ENCODE measurements at places on chromosomes 4 and X.

- DNase-seq: no peak
Measured at GRCh38 chr4:13888112-13888511, 260.6 kb upstream of the BOD1L1 start.

DNA sequence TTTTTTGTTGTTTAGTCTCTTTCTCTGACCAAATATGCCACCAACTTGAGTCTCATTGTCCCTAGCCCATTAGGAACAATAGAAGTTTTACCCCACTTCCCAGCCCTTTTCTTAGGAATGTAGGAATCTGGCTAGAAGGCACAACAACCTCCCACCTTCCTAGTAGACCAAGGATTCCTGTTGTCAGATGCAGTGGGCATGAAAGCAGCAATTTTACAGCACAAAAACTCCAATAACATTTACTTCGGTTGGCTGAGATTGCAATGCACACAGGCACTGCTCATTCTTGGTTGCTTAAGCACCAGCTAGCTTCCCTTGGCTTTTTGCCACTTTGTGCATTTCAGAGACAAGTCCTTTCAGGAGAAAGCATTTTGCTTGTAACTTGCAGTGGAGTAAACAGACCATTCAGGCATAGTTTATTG, 312.8 kb downstream of the TENM3 start:
- no peak for DNase-seq

GRCh38 chrX:152428120-152428519, 23.0 kb downstream of the GABRA3 start:
- no peak for DNase-seq

DNA sequence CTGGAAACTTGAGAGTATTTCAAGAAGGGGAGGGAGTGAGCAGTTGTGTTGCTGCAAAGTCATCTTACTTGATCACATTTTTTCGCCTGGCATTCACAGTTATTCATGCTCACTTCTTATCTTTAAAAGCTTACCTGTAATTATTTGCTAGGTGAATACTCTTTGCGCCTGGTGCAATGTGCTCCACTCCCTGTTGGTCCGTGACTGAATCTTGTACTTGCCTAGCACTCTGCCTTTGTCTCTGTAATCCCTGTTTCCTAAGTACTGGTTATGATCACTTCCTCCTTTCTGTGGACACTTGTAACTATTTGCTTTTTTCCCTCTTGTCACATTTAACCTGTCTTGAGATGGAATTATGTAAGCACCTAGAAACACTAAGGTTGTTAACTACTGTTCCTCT, 5.8 kb downstream of the BMP2K start:
- no peak for DNase-seq

- no peak for DNase-seq
Measured at GRCh38 chr4:26000274-26000950, 86.4 kb downstream of the SMIM20 start.

GRCh38 chr4:171928336-171928735, 115.1 kb downstream of the GALNTL6 start:
- DNase-seq: no peak

DNA sequence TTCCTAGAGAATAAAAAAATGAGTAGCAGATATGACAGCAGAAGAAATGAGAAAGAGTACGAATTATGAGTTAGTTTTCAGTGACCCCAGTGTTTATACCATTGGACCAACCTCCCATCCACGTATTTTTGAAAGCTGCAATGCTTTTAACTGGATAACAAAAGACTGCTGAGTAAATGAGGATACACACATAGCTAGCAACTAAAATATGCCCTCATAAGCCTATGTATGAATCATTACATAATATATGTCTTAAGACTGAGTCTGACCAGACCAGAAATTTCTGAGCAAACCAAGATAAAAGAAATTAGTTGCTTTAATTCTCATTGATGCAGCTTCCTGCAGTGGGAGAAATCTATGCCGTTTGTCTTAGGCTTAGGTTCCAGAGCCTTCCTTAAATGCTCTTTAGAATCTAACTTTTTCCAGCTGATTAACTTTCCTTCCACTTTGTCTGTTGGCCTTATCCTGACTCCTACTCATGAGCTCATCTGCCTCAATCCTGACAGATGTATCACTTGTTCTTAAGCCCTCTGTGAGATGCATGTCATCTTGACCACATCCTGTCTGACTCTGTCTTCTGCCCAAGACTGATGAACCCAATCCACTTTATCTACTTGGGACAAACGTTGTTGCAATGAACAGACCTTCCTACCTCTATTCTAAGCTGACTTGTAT, 301.4 kb upstream of the AADAT start:
- no peak for DNase-seq

GRCh38 chr4:155085843-155086530, 122.4 kb upstream of the NPY2R start:
- DNase-seq: no peak

GRCh38 chr4:112141366-112142138, 3.7 kb upstream of the FAM241A start:
- DNase-seq: no peak

- no peak for DNase-seq
Measured at GRCh38 chrX:50768801-50769200, 45.2 kb downstream of the SHROOM4 start.

- no peak for DNase-seq
Measured at GRCh38 chr4:84647312-84647884, 64.5 kb downstream of the CDS1 start.

DNA sequence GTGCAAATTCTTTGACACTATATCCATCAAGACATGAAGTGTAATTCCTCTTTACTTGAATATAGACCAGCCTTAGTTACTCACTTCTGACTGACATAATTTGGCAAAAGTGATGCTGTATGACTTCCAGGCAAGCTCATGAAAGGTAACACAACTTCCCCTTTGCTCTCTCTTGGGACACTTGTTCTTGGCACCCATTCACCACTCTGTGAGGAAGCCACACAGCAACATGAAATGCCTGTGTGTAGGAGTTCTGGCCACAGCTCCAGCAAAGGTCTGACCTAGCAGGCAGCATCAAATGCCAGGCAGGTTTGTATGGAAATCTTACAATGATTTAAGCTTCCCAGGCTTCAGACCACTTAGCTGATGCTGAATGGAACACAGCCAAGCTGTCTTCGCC, 280.3 kb downstream of the PDHA2 start:
- DNase-seq: no peak

DNA sequence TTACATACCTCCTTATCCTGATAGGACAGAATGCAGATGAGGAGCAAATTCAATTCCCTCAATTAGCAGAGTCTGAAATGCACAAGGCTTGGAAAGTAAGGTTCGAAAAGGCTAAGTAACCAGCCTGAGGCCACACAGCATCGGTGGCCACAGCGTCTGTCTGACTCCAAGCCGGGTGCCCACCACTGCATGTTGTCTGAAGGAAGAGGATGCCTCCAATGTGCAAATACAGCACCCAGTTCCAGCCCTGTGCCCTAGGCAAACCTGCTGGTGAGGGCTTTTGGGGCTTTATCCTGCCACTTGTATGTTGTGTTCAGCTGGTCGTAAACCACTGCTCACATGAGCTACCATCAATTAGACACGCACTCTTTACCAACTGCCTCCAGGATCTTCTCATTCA, 48.6 kb upstream of the PPP2R2C start:
- no peak for DNase-seq

DNA sequence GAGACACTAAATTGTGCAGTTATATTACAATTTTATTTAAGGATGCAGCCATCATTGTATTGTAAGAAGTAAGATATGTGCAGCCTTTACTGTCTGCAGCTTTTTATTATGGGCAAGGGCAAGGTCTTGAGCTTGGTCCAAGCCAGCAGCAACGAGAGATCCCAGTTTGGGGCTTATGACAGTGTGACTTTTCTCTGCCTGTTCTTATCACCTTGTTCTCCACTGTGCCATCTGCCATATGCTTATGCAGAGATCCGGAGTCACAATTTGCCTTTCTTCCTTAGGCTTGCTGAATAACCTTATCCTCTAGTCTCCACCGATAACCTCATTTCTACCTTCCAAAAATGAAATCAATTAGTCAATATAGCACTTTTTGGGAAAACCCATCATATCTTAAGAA, 30.4 kb downstream of the MAPK10 start:
- DNase-seq: no peak

GRCh38 chr4:113179996-113180395, 130.5 kb downstream of the ANK2 start:
- DNase-seq: no peak

DNA sequence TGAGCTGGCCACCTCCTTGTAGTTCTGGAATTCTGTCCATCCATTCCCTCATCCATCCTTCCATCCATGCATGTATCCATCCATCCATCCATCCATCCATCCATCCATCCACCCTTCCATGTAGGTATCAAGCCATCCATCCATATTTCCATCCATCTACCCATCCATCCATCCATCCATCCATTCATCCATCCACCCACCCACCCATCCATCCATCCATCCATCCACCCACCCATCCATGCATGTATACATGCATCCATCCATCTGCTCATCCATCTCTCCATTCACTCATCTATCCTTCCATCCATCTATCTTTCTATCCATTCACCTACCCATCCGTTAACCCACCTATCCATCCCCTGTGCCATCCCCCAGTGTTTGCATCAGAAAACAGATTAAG, 153.6 kb upstream of the STX18 start:
- no peak for DNase-seq

DNA sequence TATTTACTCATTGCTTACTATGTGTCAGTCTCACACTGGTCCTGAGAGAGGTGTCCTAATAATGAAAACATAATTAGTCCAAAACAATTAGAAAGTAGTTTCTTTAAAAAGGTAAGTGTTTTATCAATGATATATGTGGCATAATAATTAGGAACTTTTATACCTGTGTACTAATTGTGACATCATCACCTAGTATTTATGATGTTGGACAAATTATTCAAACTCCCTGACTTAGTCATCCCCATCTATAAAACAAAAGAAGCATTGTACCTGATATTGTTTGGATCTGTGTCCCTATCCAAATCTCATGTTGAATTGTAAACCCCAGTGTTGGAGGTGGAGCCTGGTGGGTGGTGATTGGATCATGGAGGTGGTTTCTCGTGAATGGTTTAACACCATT, 15.8 kb upstream of the ARHGEF38 start:
- no peak for DNase-seq

DNA sequence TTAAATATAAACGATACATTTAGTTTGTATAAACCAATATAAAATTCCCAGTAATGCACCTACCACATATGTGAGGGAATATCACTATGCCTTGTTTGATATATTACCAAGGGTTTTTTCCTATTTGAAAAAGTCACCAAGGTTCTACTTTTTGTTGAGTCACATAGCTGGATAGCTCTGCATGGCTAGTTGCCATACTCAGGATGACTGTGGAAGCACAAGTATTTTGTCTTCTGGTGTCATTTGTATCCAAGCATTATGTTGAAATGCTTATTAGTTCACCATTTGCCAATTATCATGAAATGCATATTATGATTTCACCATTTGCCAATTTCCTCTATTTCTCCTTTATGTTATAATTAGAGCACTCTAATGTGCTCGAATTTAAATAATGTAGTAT, 162.7 kb upstream of the TTC29 start:
- DNase-seq: no peak

DNA sequence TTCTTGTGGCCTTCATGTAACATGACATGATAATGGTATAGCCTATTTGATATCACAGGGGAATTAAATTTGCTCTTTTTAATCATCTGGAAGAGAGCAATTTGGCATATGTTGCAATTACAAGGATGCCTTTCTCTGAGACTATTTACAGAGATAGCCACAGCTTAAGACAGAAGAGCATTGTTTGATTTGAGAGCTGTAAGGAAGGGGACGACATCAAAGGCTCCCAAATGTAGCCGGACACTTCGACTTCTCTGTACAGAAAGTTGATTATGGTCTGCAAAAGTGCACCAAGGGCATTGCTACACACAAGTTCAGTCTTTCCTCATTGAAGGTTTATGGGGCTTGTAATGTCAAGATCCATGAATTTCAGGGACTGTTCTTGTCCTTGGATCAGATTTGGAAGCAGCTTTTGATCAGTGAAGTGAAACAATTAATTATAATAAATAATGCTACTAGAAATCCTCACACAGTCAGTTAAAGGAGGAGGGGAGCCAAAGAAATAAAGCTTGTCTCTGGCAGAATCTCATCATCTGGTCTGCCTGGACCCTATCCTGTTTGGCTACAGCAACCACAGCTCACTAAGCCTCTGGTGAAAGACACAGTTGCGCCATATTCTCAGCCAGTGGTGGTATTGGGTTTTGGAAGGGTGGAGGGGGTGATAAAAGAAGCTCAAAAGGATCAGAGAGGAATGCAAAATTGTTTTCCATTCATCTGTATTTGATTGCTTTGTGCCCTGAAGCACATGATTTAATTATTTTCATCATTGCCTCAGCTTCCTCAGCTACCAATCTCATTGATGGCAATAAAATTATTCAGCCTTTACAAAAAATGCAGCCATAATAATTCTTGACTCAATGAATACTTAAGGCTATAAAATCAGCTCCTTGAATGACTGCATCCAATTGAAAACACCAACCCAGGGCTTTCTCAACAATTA, 654.3 kb upstream of the LCORL start:
- DNase-seq: no peak

DNA sequence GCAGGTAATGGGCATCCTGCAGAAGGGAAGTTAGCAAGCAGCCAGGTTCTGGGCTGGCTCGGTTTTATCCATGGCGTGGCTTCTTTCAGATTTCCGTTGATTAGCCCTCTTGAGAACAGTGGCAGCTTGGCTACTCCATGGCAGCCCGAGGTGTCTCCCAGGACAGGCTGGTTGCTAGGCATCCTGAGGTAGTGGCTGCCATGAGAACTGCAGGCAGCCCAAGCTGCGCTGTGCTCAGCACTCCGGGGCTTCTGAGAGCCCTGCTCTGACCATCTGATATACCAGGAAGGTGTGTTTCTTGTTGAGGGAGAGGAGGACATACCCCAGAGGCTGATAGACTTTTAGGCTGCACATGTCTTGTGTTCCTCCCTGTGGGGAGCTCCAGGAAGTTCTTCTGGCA, 253.4 kb upstream of the CASK start:
- no peak for DNase-seq

GRCh38 chr4:17072483-17072882, 174.0 kb upstream of the LDB2 start:
- DNase-seq: no peak

- DNase-seq: no peak
Measured at GRCh38 chrX:124540474-124540873, 194.1 kb downstream of the SH2D1A start.

GRCh38 chrX:81114757-81115156, 87.0 kb downstream of the HMGN5 start:
- DNase-seq: no peak

DNA sequence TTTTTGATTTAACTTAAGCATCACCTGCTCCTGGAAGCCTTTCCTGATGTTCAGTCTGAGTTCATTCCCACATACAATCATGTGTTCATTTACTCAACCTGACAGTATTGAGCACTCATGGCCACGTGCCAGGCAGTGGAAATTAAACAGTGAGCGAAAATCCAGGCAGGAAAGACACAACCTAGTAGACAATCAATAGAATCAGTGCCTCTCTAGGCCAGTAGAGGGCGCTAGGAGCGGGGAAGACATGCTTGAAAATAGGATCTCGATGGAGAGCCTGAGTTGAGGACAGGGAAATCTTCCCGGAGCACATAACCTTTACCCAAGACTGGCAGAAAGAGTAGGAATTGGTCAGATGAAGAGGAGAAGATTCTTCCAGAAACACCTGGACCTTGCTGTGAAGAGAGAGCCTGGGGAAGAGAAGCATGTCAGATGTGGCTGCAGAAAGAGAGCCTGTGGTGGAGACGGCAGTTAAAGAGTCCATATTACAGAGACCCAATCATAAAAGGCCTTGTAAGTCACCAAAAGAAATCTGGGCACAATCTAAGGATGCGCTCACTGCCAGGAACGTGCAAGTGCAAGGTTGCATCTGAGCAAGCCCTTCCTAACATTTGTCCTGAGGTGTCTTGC, 103.5 kb downstream of the LDB2 start:
- peak; percentile 12 for DNase-seq

Data from Calu3 (cell line).